OCI-M1 (cell line): ENCODE measurements at places on chromosomes 7 and 10.

DNA sequence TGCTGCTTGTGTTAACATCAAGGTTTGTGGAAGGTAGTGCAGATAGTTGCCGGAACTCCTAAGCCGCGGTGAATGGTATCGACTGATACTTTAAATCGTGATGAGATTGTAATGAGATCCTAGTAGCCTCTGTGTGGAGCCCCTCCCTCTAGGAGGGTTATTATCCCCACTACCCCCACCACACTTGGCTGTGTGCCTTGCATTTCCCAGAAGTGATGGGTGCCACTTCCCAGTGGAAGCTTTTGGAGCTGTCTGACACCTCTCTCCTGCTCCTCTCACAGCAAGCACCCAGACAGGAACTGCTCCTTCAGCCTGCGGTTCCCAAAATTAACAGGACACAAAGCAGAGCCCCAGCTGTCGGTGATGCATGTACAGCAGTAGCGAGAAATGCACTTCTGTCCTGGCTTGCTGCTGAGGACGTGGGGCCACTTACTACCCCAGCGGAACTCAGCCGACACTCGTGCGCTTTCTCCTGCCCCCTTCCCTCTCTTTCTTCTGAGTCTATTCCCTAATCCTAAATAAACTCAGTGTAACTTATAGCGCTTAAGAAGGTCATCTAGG is 52.5 kb downstream of the PRKAG2 start:
- no peak for DNase-seq

- DNase-seq = no peak
Observed at GRCh38 chr7:77753173-77753572, 45.1 kb downstream of the TMEM60 start.

- no peak for DNase-seq
Observed at GRCh38 chr7:34236057-34236456, 330.7 kb downstream of the BMPER start.

- DNase-seq = no peak
Observed at GRCh38 chr10:109875151-109875568, 48.2 kb downstream of the XPNPEP1 start.

DNA sequence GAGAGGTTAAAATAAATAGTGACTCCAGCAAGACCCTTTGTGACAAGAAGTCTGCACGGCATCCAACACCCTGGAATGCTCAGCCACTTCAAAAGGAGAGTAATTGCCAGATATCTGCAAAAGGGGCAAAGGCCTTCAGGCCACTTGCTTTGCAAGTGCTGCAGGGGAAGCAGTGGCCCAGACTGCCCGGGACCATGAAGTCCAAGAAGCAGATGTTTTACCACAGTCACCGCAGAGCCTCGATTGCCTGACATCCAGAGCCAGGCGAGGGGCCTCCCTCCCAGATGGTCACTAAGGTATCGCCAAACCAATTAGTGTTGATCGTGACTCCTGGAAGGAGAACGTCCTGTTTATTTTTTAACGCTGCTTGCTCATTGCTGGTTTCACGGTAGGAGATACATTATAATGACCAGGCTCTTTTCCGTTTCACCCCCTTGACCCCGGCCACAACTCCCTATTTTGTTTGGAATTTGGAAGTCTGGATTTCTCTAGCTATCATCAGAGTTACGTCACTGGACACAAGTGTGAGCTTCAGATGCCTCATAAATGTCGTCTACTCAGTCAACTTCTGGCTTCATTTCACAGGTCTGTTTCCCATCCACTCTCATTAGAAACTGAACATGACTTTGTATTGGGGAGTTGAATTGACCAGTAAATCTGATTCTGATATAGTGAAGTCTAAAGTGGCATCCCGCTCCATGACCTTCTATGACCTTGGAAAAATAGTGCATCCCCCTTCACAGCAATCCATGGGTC is 276.2 kb downstream of the WDR11 start:
- no peak for DNase-seq

- no peak for DNase-seq
Observed at GRCh38 chr7:73831834-73832651, 1.2 kb downstream of the CLDN4 start.

DNA sequence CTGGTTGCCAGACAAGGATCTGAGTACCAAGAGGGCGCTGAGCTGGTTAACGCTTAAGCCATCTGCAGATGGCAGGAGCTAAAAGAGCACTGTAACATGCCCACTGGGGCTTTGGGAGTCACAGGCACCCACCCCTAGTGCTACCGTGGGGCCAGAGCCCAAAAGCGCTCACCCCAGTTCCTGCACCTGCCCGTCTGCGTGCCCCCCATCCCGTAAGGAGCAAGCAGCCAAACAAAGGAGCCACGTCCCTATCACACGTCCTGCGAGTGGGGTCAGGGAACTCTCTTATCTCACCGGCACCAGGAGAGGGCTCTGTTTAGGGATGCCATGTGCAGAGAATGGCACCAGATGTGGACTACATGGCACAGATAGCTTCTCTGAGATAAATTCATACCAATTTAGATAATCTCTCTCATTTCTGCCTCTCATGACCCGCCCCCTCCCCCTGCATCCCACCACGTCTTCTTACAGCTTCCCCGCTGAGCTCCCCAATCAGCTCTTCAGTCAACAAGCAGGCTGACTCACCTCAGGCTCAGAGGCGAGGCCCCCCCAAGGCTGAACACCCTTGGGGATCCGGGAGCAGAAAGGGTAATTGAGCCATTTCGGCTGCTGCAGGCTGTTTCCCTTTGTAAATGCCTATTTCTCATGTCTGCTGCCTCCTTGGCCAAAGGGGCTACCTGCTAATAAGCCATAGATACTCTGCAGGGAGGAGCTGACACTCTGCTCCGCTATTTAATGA is 235.7 kb downstream of the GRID1 start:
- no peak for DNase-seq

DNA sequence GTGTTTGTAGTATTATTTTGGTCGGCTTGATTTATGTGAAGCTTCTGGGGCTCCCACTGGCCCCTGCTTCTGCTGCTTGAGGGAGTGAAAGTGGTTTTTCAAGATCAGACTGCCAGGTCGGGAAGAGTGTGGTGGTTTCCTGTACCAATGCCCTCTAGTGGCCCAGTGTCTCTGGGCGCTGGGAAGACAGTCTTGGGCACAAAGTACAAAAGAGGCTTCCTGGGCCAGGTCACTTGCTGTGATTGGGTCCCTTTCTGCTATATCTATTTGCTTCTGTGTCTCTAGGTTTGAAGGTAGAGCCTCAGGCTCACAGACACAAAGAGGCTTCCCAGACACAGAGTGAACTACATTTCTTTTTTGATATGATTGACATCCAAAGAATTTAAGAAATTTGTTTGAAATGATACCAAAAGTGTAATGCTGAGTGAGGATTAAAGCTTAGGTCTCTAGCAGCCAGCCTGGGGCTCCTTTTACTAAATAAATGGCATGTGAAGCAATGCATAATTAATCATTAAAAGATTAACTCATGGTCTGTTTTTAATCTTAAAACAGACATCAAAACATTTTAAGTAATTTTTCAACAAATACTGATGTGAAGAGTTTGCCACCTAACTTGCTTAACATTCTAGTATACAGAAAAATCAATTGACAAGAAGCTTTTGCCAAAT is 36.3 kb downstream of the ABCB1 start:
- DNase-seq = peak; percentile 72

DNA sequence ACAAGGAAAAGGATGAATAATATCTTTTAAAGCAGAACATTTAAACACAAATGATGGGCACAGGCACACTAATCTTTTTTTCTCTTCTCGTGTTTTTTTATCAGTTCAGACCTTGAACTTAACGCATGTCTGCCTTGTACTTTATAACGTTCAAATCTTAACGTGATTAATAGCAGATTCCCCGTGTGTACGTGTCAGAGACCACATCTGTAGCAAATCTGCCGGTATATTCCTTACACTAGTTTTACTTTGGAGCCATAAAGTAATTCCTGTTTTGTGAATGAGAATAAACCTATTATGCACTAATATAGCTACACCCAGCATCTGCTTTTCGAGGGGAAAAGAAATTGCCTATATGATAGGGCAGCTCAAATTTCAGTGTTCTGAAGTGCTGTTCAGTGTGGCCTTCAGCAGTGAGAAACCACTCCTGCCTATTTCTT is 166.0 kb upstream of the TCF7L2 start:
- no peak for DNase-seq

DNA sequence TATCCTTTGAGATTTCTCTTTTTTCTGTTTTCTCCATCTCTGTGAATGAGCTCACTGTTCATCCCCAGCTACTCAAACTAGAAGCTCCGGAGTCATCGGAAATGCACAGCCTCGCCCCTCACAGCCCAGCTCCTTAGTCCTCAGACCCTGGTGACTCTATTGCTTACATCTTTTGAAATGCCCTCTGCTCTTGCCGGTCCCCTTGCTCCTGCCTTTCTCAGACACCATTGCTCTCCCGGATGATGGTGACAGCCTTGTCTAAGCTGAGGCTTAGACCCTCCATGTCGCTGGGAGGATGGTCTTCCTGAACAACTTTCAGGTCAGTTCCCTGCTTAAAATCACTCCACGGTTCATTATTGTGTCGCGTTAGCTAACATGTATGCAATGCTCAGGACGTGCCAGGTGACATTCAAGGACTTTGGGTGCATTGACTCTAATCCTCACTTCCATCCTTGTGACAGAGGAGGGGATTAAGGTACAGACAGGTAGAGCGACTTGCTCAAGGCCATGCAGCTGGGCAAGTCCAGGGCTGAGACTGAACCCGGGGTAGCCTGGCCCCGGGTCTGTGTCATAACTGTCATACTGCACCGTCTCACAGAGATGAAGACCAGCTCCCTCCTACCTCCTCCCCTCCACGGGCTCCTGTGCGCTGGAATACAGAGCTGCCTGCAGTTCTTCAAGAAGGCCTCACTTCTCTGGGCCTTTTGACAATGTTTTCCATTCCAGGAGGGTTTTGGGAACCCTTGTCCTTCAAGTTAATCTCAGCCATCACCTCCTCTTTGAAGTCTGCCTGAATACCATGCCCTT is 4.3 kb upstream of the UCMA start:
- no peak for DNase-seq

GRCh38 chr7:414681-415560 is 104.7 kb downstream of the PDGFA start:
- DNase-seq = no peak

GRCh38 chr10:77357611-77358310 is 279.8 kb downstream of the KCNMA1 start:
- no peak for DNase-seq

GRCh38 chr10:14282276-14282675 is 48.4 kb downstream of the FRMD4A start:
- no peak for DNase-seq

GRCh38 chr7:97006055-97006815 is 882 bp downstream of the DLX6 start:
- no peak for DNase-seq

- no peak for DNase-seq
Observed at GRCh38 chr10:31596765-31597164, 277.7 kb downstream of the ZEB1 start.

DNA sequence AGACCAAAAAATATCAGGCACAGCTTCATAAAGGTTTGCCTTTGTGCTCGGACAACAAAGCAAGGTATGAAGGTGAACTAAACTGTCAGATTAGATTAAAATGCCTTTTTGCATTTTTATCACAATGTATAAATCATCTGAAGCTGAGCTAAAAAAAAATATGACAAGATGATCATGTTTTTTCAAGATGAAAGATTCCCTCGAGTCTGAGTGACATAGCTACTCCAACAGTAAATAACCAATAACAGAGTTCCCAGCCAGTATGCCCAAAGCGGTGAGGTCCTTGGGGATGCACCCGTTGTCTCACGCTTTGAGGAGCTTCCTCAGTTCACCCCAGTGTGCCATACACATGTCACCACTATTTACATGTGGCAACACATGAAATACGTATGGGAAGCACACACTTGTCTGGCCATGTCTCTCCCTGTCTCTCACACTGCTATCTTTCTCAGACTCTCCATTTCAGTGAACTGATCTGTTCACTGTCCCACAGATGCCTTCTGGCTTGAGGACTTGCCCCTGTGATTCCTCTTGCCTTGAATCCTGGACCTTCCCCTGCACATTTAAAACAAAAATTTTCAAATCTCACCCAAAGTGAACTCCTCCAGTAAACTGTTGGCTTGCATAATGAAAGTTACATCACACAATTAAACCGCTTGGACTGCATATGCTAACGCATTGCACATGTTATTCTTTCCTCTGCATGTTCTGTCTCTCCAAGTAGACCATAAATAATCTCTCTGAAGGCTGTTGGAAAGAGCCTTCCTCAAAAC is 2.6 kb upstream of the PIK3CG start:
- no peak for DNase-seq

DNA sequence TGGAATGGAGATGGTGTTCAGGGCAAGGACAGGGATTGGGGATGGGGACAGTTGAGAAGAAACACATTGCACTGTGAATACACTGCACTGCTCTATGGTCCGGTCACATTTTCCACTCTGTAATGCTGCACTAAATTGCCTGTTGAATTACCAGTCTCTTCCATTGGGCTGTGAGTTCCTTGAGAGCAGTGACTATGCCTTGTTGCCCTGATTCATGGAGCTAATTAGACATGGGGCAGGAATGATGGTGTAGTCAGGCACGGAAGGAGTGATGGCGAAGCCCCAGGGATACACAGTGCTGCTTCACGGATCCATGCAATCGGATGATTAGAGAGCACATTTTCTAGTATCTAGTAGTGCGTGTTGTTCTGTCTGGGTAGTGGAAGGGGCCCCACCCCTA is 25.4 kb upstream of the GPAM start:
- no peak for DNase-seq

- no peak for DNase-seq
Observed at GRCh38 chr7:1231214-1232102, 1.2 kb upstream of the UNCX start.

DNA sequence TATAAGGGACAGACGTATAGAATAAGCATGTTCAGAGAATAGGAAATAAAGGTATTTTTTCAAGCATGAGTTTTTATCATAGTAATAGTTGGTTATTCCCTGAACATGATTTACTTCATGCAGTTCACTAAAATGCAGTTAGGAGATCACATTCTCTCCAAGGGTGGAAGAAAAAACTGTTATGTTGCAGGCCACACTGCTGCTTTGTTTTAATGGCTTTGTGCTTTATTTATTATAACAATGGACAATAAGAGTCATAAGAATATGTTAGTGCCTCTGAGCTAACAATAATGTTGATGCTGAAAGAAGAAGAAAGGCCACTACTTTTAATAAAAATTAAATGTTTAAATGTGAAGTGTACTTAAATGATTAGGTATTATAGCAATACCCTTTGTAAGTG is 78.5 kb upstream of the GATAD1 start:
- no peak for DNase-seq

DNA sequence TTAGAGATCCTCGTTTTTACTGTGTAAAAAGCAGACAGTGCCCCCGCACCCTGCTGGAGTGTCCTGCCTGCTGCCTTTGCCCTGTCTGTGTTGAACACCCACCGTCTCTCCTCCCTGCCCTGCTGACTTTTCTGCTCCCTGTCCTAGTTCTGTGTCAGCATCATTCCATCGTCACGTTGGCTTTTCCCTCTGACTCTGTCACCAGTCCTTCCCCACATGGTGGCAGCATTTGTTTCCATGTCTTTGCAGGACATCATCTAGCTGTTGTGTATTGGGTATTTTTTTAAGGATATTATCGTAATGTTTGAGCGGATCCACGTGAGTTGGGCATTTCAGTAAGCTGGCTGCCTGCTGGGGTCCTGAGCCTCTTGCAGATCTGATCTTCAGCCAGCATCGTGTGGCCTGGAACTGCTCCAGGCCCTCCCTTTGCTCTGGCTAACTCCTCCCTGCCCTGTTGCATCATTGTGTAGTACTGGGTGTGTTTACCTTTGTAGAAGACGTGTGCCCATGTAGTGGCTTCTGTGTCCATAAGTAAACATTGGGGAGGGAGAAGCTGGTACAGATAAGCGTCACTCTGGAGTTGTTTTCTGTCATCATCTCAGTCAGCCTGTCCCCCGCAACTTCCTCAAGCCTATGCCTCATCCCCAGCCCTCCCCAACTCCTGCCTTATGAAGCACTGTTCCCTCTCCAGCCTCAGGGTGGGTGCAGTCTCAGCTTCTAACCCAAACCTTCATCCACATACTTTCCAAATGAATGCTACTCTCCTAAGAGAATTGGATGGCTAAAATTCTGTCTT is 44.3 kb downstream of the TRRAP start:
- DNase-seq = peak; percentile 17
